ENCODE measurements at places on chromosomes 11 and 22. TPM values are rescaled to one million over a fixed set of nuclear protein-coding genes. Genes with fewer than 3 reads are reported as not detected.

The NCAM1 gene
- total RNA-seq, result 0.23 TPM

The FADS2 gene
- 282 TPM for total RNA-seq

The CRACR2B gene
- total RNA-seq, result 8.0 TPM

The P2RX3 gene
- not detected for total RNA-seq

The LRRN4CL gene
- total RNA-seq, result 0.32 TPM

The YWHAH gene
- 186 TPM for total RNA-seq

The GLYAT gene
- total RNA-seq, result not detected

The HBE1 gene
- total RNA-seq, result not detected

The GGT5 gene
- 0.11 TPM for total RNA-seq
